Omental fat pad (tissue), 4 donors: ENCODE measurements at places on chromosomes 2 and 18.

DNA sequence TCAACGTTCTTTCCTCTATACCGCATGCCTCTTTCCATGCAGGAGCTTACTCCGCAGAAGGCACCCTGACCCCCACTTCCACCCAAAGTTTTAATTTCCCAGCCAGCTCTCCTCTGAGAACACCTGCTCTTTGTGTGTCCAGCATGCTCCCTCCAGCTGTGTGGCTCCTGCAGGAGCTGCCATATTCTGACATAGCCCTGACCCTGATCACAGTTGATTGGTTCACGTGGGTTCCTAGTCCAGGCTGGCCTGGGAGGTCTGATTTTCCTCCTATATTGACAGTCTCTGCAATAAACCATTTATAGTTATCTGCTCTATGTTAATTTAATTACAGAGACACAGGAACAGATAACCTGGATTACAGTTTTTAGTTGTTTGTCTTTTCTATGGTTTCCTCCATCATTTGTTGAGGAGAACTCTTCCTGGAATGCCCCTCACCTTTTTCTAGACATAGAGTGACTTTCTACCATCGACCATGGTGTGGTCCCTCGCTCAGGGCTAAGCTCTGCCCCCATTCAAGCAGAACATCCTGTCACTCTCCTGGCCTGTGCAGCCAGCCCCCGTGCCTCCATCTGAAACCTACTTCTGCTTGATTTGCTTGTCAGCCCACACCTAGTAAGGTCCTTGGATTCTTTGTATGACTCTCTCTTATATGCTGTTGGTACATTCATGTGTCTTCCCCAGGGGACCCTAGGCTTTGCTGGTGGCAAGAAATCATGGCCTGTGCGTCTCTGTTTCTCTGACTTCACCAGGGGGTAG lies 231.5 kb downstream of the LPIN1 start:
- DNase-seq: no peak

GRCh38 chr2:231597014-231597611 lies 4.4 kb downstream of the TEX44 start:
- DNase-seq: no peak

DNA sequence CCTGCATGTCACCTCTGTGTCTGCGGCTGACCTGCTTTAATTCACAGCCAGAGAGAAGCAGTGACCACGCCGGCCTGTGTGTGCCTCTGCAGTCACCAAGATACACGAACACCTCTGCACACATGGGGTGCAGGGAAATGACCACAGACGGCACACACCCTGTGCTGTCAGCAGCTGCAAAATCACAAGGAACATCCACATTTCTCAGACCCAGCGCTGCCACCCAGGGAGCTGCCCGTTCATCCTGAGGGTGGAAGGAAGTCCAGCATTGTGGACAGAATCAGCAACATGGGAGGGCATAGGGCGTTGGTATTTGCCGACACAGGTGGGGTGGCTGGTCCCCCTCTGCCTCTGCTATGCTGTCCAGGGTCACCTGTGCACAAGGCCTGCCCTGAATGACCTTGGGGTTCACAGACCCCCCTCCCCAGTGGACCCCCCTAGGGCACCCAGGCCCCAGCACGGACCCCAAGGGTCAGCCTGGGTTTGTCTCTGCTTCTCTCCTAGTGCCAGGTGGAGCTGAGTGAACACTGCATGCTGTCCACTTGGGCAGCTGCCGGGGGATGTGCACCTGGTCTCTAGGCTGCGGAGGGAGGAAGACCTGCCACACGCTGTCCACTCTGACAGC lies 107.4 kb downstream of the PXDN start:
- no peak for DNase-seq

DNA sequence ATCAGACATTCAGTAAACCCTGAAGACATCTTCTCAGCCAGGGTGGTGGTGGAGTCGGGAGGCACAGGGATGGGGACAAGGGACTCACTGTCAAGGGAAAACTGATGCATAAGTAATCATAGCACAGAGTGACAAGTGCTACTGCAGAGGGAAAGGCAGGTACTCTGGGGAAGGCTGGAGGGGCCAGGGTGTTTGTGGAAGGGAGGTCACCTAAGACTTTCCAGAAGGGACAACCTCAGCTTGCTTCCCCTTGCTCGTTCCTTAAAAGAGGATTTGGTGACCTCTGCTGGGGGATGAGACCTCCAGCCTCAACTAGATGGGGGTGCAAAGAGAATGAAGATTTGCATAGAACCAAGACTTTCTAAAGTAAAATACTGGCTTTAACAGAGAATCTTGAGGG lies 99.5 kb downstream of the SLC4A3 start:
- DNase-seq: no peak

GRCh38 chr2:122077114-122077513 lies 321.7 kb downstream of the TSN start:
- DNase-seq: no peak

GRCh38 chr2:173568054-173568453 lies 213.4 kb downstream of the CDCA7 start:
- no peak for DNase-seq

GRCh38 chr2:48248251-48248933 lies 281.6 kb upstream of the STON1 start:
- DNase-seq: no peak

DNA sequence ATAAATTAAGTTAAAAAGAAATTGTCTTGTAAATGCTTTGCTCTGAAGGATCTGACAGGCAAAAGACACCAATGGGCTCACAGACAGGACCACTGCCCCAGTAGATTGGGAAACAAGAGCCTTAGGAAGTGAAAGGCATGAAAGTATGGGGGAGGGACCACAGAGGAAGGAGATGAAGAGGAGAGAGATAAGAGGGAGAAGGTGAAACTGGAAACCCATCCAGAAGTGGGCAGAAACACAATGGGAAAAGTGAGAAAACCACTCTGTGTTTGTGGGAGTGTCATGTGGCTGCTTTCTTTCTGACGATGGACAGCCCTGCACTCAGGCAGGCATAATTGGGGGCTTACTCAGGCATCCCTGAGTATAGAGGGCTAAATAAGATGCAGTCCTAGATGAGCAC lies 101.5 kb upstream of the STON1 start:
- no peak for DNase-seq

- DNase-seq: no peak
These were observed 72.0 kb downstream of the KCNF1 start for GRCh38 chr2:10983711-10984110.
